ENCODE measurements at places on chromosomes 7 and 10.
A peak's percentile ranks its signal among the peaks of the same experiment; 100 is the strongest.

DNA sequence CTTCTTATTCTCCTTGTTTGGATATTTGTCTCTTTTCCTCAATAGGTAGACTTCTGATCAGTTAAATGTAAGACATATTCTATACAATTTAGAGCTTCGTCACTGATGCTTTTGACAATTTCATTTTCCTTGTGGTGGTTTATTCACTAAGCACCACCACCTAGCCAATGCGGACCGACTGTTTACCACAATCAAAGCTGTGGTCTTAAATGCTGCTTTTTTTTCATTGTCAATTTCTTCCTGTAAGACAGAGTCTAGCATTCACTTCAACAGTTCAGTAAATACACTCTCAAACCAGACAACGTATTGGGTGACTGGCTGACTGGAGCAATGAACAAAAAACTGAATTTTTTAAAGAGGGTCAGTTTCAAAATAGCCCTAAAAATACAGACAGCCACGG, 239.0 kb downstream of the DNAJB6 start:
- no peak for DNase-seq

DNA sequence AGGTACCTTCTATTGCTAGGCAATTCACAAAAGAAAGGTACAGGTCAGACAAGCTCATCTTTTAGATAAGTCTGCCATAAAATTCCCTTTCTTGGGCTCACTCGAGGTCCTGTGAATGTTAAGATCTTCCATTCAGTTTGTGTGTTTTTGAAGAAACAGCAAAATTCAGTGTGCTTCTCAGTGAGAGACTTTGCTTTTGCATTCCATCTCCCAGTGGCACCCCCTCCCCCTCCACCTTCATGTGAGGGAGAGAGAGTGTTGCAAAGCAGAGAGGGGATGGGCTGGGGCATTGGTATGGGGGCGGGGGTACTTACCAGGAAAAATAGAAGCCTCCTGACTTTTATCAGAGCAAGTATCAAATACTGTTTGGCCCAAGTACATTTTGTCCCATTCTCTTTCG, 3.8 kb upstream of the TECTB start:
- DNase-seq: no peak

DNA sequence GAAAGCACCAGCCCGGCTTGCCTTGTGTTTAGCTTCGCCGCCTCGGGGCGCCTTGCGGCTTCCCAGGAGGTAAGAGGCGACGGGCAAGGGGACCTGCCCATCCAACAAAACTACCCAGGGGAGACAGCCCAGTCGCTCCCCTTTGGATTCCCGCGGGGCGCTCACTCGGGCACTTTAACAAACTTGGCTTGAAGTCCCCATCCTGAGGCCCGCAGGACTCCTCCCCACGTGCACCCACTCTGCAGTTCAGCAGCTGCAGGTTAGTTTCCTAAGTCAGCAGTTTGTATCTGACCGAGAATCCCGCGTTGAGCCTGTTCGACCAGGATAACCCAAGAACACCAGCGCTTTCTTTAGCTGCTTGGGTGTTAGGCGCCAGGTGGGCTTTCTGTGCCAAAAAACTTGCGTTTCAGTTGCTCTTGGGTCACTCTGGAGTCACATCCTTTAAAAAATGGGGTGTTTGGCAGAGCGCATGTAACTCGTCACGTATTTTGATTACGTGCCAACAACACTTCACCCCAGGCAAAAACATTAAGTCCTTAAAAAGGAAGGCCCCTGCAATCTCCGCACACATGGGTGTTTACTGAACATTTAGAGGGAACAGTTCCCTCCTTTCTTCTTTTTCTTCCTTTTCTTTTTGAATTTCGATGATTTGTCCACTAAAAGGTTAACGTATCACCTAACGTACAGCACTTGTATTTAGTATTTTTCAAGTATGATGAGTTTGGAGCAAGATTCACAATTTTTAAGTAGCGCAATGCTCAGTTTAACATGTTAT, 876 bp downstream of the DNAH11 start:
- no peak for DNase-seq

GRCh38 chr10:1677307-1677939, 59.9 kb downstream of the ADARB2 start:
- no peak for DNase-seq

- DNase-seq: peak; percentile 55
Observed at GRCh38 chr7:801940-802381, 30.3 kb upstream of the SUN1 start.

DNA sequence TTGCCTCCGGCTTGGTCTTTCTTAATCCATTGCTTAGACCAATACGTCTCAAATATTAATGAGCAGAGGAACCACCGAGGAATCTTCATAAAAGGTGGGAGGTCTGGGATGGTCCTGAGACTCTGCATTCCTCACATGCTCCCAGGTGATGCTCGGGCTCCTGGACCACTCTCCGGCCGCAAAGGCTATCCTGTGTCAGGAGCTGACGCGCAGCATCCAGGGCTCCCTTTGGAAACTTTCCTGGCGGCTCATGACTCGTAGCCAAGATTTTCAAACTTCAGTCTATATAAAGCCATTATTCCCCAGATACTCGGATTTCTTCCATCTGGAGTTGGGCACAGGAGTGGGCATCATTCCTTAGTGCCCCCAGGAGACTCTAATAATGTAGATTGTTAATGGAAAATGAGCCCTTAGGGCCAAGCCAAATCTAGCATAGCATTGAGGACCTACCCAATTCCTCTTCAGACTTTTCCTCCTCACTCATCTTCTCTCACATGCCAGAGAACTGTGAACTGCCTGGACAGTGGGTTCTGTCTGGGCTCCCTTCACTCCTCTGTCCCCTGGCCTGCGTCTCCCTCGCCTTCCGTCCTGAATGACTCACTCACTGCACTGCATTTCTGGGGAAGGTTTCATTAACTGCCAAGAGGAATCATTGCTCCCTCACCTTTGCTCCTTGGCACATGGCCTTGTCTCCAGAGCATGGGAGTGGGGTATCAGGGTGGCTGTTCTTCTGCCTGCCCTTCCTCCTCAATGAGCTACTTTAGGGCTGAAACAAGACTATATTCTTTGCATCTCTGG, 89.3 kb downstream of the MKI67 start:
- DNase-seq: no peak

DNA sequence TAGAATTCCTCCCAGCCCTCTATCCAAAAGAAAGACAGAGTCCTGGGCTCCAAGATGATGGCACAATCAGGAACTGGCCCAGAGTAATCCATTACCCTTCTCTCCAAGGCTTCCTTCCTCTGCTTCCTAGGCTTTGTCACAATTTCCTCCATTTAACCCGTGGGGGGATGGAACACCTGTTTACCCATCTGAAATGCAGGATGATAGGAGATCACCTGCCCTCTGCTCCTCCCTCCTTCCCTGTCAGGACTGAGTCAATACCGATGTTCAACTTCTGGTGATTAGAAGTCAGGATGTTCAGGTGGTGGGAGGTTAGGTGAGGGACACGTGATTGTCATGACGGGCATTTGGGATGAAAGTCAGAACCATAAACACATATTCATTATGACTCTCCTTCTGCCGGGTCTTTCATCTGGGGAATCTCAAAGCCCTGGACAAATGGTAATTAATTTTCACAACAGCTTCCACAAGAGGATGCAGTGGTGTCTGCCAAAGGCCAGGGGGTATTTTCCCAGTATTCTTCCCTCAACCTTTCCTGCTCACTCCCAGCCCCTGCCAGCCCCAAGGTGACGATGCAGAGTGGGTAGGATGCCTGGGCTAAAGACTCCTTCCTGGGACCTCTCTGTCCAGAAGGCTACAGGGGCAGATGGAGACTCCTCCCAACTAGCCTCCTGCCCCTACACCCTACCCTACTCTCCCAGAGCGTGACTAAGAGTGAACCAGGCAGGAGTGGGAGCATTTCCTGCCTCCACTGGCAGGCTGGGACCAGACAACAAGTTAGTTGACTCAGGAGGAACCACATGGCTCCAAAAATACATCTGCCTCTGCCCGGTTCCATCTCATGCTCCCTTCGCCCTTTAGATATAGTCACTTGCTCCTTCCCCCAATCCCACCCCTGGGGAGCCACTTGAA, 27.9 kb downstream of the DUSP5 start:
- DNase-seq: no peak

GRCh38 chr7:98870121-98870651, 372 bp upstream of the TMEM130 start:
- peak; percentile 68 for DNase-seq

DNA sequence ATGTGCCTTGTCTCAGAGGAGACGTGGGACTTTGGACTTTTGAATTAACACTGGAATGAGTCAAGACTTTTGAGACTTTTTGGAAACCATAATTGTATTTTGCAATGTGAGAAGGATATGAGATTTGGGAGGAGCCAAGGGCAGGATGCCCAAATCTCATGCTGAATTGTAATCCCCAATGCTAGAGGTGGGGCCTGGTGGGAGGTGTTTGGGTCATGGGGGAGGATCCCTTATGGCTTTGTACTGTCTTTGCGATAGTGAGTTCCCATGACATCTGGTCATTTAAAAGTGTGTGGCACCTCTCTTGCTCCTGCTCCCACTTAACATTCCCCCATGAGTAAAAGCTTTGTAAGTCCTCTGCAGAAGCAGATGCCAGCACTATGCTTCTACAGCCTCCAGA, 39.2 kb downstream of the DNAJC9 start:
- DNase-seq: no peak

GRCh38 chr10:111677759-111678158, 505.8 kb downstream of the GPAM start:
- DNase-seq: no peak

- no peak for DNase-seq
Observed at GRCh38 chr7:115356139-115356746, 434.3 kb downstream of the MDFIC start.

DNA sequence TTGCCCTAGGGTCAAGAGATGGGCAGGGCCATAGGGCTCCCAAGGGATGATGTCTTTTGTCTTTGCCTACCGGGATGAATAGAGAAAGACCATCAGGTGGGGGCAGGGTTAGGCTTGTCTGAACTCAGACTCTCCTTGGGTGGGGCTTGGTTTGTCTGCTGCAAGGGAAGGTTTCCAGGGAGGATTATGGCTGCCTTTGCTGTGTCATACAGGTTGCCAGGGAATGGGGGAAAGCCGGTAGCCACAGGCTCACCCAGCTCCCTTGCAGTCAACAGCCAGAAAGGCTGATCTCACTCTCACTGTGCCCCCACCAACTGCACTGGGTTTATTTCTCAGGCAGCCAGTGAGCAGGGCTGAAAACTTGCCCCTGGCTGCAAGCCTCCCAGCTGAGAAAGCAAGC, 253.2 kb downstream of the POLR1F start:
- no peak for DNase-seq

GRCh38 chr10:6269432-6269831, 66.7 kb downstream of the PFKFB3 start:
- no peak for DNase-seq

DNA sequence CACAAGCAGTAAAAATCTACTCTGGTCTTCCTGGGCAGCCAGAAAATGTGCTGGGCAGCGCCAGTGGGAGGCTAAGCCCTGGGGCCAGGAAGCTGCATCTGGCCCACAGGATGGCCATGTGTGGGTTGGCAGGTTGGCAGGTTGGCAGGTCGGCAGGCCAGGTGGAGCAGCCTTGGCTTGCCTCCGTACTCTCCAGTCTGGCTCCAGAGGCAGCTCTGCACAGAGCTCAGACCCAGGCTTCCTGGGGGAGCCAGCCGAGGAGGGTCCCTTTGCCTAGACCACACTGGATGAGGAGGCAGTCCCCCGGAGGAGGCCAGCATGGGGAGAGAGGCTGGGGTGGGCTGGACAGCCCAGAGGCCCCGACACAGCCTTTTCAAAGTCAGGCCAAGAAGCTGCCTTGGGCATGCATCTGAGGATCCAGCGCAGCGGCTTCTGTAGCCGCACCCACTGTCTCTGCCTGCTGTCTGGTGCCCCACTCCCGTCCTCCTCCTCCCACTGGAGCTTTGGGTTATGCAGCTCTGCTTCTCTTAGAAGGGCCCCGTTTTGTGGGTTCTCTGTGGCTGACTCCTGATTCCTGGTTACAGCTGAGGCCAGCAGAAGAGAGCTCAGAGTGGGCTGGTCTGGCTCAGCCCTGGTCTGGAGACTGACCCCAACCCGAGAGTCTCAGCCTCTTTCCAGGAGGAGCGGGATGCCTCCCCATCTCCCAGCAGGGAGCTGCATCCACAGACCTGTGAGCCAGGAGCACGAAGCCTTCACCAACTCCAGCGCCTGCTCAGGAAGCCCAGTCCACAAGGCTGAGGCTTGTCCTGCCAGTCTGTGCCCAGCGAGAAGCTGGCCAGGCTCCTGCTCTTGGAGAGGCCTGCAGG, 44.6 kb downstream of the CFAP46 start:
- DNase-seq: no peak

GRCh38 chr10:133388973-133389818, 4.8 kb upstream of the MTG1 start:
- no peak for DNase-seq

DNA sequence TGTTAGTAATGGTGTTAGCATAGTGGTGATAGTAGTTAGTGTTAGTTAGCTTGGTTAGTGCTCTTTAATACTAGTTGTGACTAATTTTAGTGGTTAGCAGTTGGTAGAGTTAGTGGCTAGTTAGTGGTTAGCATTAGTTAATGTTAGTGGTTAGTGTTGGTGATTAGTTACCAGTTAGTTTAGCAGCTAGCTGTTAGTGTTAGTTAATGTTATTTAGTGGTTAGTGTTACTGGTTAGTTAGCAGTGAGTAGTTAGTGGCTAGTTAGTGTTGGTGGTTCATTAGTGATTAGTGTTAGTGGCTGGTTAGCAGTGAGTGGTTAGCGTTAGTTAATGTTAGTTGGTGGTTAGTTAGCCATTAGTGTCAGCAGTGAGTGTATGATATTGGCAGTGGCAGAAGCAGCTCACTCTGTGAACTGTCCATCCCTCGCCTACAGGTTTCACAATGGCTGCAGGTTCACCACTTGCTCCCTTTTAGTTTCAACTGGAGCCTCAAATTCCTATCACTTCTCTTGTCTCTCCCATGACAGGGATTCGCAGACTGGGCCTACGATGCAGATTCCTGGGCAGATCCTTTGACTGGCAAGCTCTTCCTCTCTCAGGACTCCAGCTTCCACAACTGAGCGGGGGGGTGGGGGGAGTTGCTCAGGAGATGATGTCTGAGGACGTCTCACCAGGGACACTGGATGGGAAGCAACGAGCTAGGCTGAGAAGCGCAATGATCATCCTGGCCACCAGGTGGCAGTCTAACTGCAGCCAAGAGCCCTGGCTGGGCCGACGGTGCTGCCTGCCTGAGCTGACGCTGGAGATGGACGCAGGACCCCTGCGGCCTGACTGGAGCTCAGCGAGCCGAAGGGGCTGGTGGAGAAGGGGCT, 19.5 kb downstream of the GHRHR start:
- DNase-seq: peak; percentile 92

GRCh38 chr7:94974423-94974822, 67.0 kb downstream of the PPP1R9A start:
- DNase-seq: no peak

GRCh38 chr7:129798616-129799349, 154.0 kb downstream of the UBE2H start:
- DNase-seq: no peak

Data from femur (tissue), 1 donor.